ENCODE measurements at places on chromosomes 13 and 19.

DNA sequence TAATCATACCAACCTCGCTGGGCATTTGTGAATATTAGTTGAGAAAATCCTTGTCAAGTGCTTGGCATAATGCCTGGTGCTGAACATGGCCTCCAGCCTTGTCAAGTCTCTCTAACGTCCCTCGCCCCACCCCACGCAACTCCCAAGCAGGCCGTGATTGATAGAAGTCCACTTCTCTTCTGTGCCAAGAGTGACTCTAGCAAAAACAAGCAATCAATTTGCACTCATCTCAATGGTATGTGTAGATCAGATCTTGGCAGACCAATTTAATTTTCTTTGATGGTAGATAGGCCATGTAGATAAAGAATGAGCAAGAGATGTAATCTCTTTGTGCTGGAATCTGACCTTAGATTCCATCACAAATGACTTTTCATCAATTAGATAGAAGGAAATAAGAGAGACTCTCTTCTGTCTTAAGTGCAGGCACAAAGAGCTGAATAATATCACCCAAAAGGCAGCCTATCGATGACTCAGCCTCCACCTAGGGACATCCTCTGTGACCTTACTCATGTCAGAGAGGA is 31.0 kb upstream of the KATNAL1 start:
- DNase-seq, result no peak

DNA sequence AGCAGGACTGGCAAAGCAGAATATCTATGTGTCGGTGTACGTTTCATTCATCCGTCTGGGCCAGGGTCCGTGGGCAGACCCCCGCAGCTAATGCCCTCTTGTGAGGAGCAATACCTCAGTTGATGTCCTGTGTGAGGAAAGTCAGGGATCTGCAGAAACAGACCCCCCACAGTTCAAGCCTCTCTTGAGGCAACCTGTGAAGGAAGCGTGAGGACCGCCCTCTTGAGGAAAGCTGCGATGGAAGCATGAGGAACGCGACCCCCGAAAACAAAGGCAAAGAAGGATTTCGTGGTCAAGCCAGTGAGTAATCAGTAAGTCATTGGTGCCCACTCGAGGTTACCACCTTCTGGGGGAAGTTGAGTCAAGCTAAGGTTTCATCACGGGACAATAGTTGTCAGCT is 20.9 kb upstream of the ZNF83 start:
- DNase-seq, result no peak

- no peak for DNase-seq
Observed at GRCh38 chr13:74039154-74039553, 95.0 kb downstream of the KLF12 start.

DNA sequence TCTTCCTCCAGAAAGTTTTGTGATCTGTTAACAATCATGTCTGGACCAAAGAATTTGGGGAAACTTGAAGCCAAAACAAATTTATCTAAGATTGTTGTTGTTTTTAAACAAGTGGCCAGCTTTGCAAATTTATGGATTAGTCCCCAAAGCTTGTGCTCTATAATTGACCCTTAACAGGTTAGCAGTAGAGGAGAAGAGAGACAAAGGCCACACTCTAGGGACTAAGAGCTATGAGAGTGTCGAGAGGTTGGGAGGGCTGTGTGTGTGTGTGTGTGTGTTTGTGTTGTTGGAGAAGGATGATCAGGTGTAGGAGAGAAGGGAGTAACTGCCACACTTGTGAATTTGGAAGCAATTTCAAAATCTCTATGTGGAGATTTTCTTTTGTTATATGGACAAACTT is 367.3 kb downstream of the KCNRG start:
- no peak for DNase-seq

GRCh38 chr19:1370579-1371361 is 12.9 kb upstream of the NDUFS7 start:
- no peak for DNase-seq

- DNase-seq, result no peak
Observed at GRCh38 chr13:91046715-91047327, 300.7 kb upstream of the MIR17HG start.

DNA sequence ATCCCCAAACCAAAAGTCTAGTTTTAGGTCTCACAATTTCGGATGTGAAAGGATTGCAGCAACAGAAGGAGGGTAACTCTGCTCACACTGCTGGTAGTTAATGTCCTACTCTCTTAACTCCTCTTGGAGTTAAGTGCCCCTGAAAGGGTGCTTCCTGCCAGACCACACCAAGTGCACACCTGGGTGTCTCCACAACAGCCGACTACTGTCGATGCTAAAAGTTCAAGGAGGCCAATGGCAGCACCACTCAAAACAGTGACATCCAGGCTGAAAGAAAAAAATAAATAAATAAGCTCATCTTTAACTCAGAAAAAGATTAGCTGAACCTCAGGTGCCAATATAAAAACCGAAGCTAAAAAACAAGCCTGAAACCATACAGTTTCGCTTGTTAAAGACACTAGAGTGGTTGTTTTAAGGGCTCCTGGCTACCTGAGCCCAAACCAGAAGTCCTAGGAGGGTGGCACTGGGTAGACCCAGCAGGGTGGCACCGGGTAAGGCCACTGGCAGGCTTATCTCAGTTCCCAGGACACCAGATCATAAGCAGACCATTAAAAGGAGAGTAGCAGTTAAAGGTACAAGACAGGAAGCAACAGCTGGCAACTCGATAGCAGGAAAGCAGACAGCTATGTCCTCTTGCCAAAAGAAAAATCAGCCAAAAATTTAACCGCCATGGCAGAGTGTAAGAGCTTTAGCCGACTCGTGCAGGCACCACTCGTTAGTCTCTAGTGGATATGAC is 39.3 kb downstream of the BRD4 start:
- peak; percentile 17 for DNase-seq

GRCh38 chr13:50800091-50800739 is 43.3 kb downstream of the DLEU7 start:
- no peak for DNase-seq

DNA sequence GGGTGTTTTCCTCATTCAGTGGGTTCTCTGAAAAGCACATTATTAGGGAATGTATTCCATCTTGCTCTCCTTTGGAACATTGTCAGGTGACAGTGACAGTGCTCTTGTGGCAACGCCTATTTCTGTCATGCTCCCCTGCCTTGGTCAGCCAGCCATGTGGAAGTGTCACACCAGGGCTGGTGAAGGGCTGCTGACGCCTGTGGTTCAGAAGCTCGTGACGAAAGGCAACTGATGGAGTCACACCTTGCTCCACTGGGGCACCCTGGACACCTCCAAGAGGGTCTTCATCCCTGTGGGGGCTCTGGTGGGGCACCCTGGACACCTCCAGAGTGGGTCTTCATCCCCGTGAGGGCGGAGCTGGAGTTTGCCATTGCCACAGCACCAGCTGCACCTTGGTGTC is 68.9 kb upstream of the GPR183 start:
- DNase-seq, result no peak

GRCh38 chr19:1780272-1780958 is 27.1 kb downstream of the ONECUT3 start:
- DNase-seq, result no peak

GRCh38 chr19:7494416-7495098 is 5.7 kb upstream of the PEX11G start:
- DNase-seq, result no peak

- no peak for DNase-seq
Observed at GRCh38 chr13:44336934-44337333, 36.7 kb upstream of the SERP2 start.

DNA sequence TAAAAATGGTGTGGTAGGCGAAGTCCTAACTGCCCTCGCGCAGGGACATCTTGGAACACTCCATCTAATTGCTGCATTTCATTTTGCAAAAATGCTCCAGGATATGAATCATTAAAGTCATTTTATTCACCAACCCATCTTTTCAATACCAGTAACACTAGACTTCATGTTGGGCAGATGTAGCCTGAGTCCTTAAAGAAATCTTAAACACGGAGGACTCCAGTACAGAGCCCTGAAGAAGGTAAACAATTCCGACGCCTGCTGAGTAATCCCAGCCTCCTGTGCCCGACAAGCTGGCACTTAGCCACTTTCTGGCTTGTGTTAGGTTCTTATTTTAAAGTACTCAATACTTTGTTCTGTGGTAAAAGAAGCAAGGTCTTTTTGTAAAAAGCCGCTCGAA is 58.0 kb upstream of the IRS2 start:
- no peak for DNase-seq

- no peak for DNase-seq
Observed at GRCh38 chr19:6340493-6341201, 7.2 kb upstream of the ACER1 start.

DNA sequence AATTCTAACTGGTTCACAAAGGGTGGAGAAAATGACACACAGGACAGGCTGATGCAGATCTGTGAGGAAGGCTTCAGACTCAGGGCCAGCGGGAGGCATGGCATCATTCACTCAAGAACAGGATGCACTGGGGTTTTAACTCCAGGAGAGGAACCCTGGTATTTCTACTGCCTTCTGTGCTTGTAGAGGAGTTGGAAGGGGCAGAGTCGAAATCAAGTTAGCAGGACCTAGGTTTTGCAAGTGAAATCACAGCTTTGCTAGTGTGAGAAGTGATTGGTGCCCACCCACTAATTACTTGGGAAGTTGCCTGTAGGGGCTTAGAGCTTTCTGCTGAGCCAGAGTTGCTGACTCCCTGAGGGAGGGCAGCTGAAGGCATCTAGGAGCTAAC is 92.7 kb downstream of the AKAP11 start:
- DNase-seq, result no peak

GRCh38 chr13:67367399-67367798 is 137.3 kb upstream of the PCDH9 start:
- DNase-seq, result no peak

GRCh38 chr13:104140552-104140951 is 1074.3 kb upstream of the SLC10A2 start:
- peak; percentile 6 for DNase-seq

GRCh38 chr19:57803594-57804325 is 11.0 kb downstream of the ZNF552 start:
- DNase-seq, result no peak

GRCh38 chr19:35427187-35427586 is 20.9 kb upstream of the FFAR2 start:
- no peak for DNase-seq

DNA sequence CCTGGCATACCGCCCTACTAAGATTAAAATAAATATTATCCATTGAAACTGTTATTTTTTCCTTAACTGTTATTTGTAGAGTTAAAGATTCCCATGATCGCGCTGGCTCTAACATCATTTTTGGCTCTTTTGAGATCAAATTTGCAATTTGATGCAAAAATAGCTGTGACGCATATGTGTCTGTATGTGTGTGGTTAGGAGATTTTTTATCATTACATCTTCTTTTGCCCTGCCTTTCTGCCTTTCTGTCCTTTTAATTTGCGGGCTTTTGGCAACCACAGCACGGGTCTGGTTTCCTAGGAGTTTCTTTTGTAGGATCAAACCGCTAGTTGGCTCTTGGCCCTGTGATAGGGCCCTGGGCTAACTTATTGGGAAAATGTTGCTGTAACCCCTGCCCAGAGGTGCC is 37.3 kb upstream of the ALOX5AP start:
- DNase-seq, result no peak

GRCh38 chr13:42466123-42466522 is 107.8 kb upstream of the TNFSF11 start:
- no peak for DNase-seq

GRCh38 chr19:8307965-8308866 is at the start of gene CD320:
CD320 (minus strand) TSS chr19:8308358; CDS start chr19:8308290, 68 bp downstream.
- DNase-seq, result peak; percentile 78

DNA sequence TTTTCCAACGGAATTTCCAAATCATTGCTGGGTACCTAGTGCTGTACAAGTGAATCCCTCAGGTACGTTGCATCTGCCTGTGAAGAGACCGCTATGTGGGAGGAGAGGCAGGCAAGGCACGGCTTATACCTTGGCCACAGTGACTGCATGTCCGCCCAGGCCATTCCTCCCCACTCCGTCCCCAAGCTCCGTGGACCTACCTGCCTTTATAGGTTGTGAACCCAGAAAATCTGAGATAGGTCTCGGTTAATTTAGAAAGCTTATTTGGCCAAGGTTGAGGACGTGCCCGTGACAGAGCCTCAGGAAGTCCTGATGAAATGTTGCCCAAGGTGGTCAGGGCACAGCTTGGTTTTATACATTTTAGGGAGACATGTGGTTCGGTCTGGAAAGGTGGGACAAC is 218.5 kb upstream of the TSHZ3 start:
- DNase-seq, result no peak

- no peak for DNase-seq
Observed at GRCh38 chr13:42885325-42885724, 103.9 kb downstream of the FAM216B start.

DNA sequence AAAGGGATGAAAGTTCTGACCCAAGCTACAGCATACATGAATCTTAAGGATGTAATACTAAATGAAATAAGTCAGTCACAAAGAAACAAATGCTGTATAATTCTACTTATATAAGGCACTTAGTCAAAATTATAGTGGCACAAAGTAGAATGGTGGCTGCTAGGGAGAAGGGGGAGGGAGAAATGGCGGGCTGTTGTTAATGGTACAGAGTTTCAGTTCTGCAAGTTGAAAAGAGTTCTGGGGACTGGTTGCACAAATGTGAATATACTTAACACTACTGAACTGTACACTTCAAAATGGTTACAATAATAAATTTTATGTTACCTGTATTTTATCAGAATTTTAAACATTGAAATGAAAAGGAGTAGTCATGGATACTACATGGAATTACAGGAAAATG is 48.9 kb upstream of the CLDN10 start:
- no peak for DNase-seq

- no peak for DNase-seq
Observed at GRCh38 chr19:50465986-50466705, 10.2 kb upstream of the EMC10 start.

DNA sequence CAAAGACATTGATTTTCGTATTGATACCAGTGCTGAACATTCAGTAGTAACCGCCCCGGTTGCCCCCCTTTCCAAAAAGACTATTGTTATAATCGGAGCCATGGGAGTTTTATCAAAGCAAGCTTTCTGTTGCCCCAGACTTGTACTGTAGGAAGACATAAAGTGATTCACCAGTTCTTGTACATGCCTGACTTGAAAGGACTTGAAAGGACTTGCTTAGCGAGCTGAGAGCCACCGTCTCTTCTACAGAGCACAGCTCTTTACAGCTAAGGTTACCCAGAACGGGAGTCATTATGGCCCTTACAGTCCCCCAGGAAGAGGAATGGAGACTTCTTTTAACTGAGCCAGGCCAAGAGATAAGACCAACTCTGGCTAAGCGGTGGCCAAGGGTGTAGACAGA is 5.1 kb downstream of the ZNF816 start:
- DNase-seq, result no peak

- DNase-seq, result peak; percentile 42
Observed at GRCh38 chr13:53182724-53183123, 154.1 kb downstream of the OLFM4 start.

DNA sequence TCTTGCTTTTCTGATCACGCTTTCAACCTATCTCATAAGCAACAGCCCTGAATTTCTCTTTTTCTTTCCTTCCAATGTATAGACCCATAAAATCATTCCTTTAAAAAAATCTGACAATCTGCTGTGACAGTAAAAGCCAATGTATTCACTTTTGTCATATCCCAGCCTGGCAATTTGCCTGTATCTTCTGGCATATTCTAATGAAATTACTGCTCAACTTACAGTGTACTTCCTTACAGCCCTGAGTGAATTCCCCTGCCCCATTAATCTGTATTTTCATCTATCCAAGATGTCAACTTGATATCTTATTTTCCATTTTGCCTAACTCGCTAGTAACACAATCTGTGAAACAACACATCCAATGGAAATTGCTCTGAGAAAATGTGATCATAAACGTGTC is 18.0 kb upstream of the SERP2 start:
- DNase-seq, result no peak

Data from NCI-H446 treated with DMSO at 0.1 percent for 48 hours (cell line).